Iris pigment epithelial cell (primary cell): ENCODE measurements at places on chromosomes 2 and 18.

DNA sequence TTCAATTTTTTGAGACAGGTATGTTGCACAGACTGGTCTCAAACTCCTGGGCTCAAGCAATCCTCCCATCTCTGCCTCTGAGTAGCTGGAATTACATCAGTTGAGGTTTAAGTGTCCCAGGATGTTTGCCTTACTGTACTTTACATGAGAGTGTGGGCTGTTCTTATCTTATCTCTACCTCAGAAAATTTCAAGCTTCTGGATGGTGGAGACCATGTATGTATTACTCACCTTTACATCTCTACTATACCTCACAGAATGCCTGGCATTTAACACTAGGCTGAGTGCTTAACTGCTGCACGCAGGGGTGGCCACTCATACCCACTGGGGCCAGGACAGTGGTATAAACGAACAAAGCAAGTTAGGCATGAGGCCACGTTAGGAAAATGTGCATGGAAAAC is 272.0 kb upstream of the RAB12 start:
- DNase-seq, result peak; percentile 25

- no peak for DNase-seq
Observed at GRCh38 chr2:120702061-120702460, 33.6 kb upstream of the GLI2 start.

DNA sequence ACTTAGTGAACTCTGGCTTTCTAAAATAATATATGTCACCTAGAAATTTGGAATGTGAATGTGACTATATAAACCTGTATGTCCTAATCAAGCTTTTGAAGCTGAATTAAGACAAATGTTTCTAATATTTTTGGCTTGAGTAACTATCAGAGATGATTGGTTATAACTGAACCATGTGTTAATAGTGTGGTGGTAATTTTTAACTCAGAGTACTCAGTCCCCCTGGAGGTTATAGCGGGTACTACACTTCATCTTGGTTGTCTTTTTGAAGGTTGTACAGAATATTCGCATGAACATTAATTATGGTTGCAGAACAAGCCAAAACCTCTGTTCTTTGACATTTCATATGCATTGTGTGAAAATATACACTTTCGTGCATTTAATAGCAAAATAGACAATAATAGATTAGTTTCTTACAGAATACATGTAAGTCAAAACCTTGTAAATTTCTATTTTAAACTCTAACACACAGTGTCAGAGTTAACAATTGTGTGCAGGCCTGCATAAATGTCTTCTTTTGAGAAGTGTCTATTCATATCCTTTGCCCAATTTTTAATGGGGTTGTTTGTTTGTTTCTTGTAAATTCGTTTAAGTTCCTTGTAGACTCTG is 86.0 kb downstream of the OSBPL6 start:
- peak; percentile 61 for DNase-seq

DNA sequence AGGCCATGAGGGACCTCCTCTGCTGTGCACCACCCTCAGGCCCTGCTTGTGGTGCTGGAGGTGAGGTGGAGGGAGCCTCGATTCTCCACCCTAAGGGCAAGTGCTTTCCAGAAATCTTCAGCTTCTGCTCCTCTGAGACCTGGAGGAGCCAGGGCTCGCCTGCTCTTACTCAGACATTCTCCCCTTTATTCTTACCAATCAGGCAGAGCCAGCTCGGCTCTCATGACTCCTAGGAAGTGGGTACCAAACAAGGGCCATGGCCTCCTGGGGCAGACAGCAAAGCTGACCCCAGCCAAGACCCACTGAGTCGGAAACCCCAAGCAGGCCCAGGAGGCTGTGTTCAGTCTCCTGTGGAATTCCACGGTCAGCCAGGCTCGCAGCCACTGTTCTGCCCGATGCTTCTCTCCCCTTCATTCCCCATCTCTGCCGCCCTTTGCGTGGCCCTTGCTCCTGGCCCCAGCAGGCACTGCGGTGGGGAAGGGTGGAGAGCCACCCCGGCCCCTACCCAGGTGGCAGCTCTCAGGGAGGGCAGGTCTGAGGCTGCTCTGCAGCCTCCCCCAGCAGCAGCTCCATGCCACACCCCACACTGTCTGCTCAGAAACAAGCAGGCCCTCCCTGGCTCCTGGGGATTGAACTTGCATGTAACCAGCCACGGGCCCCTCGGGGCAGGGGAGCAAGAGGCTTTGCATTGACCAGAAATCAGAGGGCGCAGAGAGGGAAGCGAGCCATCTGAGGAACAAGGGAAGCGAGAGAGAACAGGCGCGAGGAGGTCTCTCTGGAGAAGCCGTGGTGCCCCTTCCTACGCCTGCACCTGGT is 24.0 kb downstream of the HS1BP3 start:
- no peak for DNase-seq

DNA sequence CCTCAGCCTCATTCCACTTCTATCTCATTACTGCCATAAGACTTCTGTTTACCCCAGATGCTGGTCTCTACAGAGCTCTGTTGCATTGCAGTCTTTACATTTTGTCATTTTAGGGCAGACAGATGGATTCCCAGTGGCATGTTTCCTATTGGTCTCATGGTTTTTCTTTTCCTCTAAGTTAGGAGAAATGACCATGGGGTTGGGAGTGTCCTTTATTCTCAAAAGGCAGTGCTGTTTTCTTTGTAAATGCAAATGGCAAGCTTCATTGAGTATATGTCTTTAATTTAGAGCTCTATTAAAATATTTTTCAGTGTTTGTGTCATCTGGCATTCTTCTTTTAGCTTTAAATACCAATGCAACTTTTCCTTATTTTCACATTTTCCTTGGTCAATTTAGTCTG is 57.0 kb downstream of the MSTN start:
- DNase-seq, result no peak

GRCh38 chr18:57975805-57976204 is 68.2 kb upstream of the NEDD4L start:
- DNase-seq, result no peak

- no peak for DNase-seq
Observed at GRCh38 chr2:157179324-157180105, 78.0 kb upstream of the GALNT5 start.

DNA sequence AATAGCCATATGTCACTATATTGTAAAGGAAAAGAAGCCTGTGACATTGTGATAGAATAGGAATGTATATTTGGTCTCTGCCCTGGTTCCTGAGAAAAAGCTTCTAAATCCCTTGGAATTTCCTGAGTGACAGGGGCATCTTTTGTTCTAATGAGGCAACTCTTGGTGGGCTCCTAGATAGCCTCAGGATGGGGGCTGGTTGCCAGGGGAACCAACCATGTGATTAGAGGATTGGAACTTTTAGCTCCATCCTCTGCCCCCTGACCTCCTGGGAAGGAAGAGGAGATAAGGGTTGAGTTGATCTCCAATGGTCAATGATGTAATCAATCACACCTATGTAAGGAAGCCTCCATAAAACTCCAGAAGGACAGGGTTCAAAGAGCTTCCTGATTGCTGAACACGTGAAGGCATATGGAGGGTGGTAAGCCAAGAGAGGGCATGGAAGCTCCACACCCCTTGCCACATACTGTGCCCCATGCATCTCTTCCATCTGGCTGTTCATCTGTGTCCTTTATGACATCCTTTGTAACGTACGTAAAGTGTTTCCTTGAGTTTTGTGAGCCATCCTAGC is 2.9 kb upstream of the ME2 start:
- DNase-seq, result no peak

DNA sequence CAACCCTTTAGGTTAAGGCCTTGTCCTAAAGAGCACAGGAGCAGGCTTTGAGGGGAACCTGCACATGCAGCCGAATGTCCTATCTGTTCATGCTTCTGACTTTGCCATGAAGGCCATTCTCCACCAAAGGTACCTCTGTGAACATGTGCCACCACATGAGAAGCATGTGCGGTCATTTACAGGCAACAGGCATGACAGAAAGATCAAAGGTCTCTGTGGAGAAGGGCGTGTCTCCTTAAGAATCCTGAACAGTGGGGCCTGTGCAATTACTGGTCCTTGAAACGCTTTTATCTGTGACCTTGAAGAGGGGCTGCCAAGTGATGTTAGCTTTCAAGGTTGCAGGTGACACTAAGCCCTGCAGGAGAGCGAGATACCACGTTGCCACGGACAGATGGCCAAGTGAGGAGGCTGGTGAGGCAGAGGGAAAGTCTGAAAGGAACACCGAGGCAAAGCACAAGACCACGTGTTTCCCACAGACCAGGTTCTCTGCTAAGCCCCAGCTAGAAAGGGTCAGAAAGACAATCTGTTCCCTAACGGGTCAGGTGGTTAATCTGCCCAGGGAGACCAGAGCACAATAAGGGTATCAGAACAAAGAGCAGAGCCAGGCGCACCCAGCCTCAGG is 19.5 kb upstream of the POMC start:
- DNase-seq, result no peak

GRCh38 chr18:48570313-48570712 is 31.5 kb downstream of the CTIF start:
- no peak for DNase-seq

DNA sequence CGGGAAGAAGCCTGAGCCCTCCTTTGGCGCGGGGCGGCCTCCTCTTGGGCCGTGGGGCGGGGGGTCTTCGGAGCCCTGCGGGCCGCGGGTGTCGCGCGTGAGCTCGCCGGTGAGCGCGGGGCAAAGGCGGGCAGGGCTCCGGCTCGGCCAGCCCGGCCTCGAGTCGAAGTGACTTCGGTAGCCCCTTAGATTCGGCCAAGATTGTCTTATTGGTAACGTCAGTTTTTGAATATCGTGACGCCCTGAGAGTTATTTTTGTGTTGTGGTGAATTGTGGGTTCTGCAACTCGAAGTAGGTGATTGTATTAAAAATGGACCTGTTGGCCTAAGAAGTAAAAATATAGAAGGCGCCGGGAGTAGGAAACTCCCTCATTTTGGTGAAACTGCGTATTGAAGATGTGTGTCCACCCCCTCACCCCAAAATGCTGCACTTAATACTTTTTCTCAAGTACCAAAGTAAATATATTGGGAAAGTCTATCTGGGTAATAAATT is 669 bp downstream of the MARCHF7 start:
- peak; percentile 25 for DNase-seq

- peak; percentile 43 for DNase-seq
Observed at GRCh38 chr2:217911283-217912097, 91.3 kb downstream of the TNS1 start.

DNA sequence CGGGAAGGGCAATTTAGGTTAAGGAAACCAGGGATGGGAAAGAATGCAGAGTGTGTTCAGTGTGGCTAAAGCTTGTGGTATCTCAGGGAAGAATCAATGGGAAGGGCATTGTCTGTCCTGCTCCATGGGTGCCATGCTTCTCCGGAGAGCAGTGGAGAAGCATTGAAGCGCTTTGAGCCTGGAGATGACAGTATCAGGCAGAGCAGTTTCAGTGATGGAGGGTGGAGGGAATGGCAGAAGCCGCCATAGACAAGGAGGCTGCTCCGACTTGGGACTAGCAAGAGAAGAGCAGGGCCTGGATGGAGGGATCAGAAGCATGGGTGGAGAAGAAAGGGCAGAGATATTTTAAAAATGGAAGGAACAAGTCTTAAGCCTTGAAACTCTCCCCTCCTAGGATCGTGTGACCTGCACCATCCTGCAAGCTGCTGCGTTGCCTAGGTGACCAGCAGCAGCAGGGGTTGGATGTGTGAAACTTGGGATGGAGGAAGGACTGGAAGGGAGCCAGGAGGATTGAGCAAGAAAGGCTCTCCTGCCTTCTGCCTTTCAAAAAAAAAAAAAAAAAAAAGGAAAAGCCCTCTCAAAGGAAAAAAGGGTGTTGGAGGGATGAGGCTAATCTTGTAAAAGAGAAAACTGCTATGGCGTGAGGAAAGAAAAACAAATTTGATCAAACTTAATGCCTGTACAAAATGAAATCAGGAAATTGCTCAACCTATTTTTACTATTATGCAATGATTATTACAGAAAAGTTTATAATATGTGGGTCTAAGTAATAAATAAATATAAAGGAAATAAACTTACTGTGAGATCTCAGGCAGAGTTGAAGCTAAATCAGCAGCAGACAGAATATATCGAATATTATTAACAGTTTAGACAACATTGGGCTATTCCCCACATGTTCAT is 493.8 kb upstream of the NRP2 start:
- DNase-seq, result peak; percentile 78

- DNase-seq, result no peak
Observed at GRCh38 chr2:222296911-222297599, 1.7 kb downstream of the PAX3 start.

DNA sequence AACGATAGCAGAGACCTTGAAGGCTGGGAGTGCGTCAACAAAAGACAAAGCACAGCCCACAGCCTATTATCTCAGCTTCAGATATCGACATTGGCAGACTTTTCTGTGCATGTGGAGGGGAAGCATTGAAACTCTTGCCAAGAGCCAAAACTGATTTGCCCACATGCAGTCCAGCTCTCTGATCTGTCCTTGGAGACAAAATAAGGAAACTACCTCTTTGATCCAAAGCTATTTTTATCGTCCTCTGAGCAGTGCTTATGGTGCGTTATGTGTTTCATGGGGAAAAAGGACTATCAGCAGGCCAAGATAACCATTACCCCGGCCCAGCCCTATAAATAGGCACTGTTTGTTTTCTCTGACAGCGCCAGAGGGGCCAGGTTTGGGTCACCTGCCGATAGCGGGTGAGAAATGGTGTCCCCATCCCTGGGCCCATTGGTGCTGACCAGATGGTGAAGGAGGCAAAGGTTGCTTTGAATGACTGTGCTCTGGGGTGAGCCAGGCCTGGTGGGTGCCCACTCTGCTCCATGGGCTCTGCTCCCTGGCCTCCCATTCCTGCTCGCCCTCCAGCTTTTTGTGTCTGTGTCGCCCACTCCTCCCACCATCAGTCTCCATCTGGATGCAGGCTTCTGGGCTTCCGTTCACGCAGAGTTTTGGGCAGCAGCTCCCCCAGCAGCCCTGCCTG is 176.1 kb upstream of the HS6ST1 start:
- DNase-seq, result no peak

DNA sequence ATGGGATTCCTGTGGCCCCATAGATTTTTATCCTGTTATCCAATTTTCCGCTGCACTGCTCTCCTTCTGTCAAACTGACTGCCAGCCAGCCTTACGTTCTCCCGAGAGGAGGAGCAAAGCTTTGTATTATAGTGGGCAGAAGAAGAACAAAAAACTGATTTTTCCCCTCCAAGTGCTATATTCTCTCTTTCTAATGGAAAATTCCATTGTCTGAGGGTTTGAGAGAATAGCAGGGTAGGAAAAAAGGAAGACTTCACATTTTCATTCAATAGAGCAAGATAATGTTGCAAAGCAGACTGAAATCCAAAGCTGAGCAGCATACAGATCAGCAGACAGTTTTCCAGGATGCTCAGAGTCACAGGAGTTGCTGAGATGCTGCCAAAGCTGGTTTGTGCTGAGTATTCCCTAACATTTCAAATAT is 238.0 kb downstream of the UBE2E3 start:
- no peak for DNase-seq

DNA sequence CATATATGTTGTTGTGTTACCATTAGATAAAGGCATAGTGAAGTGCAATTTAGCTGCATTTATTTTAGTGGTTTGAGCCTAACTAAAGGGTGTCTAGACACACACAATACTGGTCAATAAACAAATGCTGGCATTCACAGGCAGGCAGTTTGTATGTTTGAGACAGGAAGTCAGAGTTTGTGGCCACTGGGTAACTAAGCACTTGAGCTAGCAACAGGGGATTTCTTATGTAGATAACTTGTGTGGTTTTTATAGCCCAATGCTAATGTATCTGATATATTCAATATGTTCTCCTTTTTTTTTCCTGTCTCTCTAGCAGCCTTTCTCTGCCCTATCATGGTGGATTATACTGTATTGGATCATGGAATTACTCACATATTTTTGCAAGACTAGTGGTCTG is 38.1 kb downstream of the LRRTM4 start:
- no peak for DNase-seq

GRCh38 chr2:219476652-219477151 is 22.0 kb upstream of the GMPPA start:
- no peak for DNase-seq

- DNase-seq, result no peak
Observed at GRCh38 chr18:10113121-10114022, 199.6 kb downstream of the VAPA start.
